ENCODE measurements at places on chromosomes 6 and 20. TPM values are rescaled to one million over a fixed set of nuclear protein-coding genes. Genes with fewer than 3 reads are reported as not detected.

PTCRA gene
- total RNA-seq = 0.50 TPM

NOL4L gene
- total RNA-seq = 5.8 TPM

NT5E gene
- 29.7 TPM for total RNA-seq

BEND6 gene
- 1.7 TPM for total RNA-seq

TTLL9 gene
- total RNA-seq = not detected

FNDC11 gene
- total RNA-seq = 0.50 TPM

C20orf144 gene
- total RNA-seq = not detected

GSTA2 gene
- not detected for total RNA-seq

GPR63 gene
- total RNA-seq = 2.0 TPM

PRSS35 gene
- total RNA-seq = 0.29 TPM

VARS1 gene
- 53.2 TPM for total RNA-seq

GPLD1 gene
- total RNA-seq = 4.2 TPM

SLC17A1 gene
- not detected for total RNA-seq

SLC18B1 gene
- total RNA-seq = 6.2 TPM

MEP1A gene
- total RNA-seq = not detected

PACSIN1 gene
- 2.0 TPM for total RNA-seq

PNLDC1 gene
- 0.23 TPM for total RNA-seq

CTSZ gene
- 267 TPM for total RNA-seq

MDFI gene
- total RNA-seq = 0.83 TPM

SYNDIG1 gene
- not detected for total RNA-seq

MOG gene
- total RNA-seq = not detected

BCAS4 gene
- 4.2 TPM for total RNA-seq

LAMA4 gene
- 261 TPM for total RNA-seq

KHDC1 gene
- 1.8 TPM for total RNA-seq

LST1 gene
- total RNA-seq = 9.3 TPM

SCRT2 gene
- total RNA-seq = not detected

IL22RA2 gene
- not detected for total RNA-seq

RIPPLY2 gene
- total RNA-seq = not detected

GJA1 gene
- total RNA-seq = 502 TPM

ECT2L gene
- total RNA-seq = 0.19 TPM

R3HDML gene
- total RNA-seq = not detected

SS18L1 gene
- 9.9 TPM for total RNA-seq

CST1 gene
- not detected for total RNA-seq

DZANK1 gene
- 1.3 TPM for total RNA-seq

BPIFB1 gene
- not detected for total RNA-seq

PIM1 gene
- total RNA-seq = 26.0 TPM

PMEPA1 gene
- 37.8 TPM for total RNA-seq

GJA10 gene
- not detected for total RNA-seq

MROH8 gene
- 3.0 TPM for total RNA-seq

PCSK2 gene
- total RNA-seq = 2.0 TPM

GPR6 gene
- 0.52 TPM for total RNA-seq

PACRG gene
- 1.3 TPM for total RNA-seq
